ENCODE measurements at places on chromosomes 5 and 9.

DNA sequence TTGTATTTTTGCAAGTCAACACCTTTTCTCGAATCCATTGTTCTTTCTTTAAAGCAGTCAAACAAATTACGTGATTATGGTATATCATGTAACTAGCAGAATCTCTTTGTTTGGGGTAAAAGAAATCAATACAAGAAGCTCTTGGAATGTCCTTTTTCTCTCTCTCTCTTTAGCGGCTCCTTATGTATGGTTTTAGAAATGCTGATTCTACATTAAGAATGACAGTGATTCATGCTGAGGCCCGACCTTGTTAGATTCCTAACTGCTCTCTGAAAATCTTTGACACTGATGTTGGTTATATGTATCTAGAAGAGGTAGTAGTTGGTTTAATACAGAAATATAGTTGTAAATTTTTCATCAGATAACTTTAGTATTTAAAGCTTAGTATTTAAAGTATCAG, 76.4 kb downstream of the SNX24 start:
- DNase-seq, result no peak

DNA sequence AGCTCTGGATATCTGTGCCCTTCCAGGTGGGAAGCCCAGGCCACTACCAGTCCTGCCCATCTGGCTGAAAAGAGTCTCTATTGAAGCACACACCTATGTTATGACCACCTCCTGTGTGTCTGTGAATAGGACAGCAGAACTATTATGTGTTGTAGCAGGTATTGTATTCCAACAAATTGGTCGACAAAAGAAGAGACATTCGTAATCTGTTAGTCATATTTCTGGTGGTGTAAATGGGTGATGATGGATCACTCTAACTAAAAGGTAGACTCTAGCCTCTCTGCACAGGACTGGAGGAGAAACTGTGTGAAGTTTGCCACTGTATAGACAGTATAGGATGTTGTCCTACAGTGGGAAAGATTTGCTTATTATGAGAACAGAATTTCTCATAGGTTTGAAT, 416.1 kb downstream of the TMEM38B start:
- DNase-seq, result no peak

- no peak for DNase-seq
Measured at GRCh38 chr5:53090229-53090628, 19.3 kb downstream of the MOCS2 start.

DNA sequence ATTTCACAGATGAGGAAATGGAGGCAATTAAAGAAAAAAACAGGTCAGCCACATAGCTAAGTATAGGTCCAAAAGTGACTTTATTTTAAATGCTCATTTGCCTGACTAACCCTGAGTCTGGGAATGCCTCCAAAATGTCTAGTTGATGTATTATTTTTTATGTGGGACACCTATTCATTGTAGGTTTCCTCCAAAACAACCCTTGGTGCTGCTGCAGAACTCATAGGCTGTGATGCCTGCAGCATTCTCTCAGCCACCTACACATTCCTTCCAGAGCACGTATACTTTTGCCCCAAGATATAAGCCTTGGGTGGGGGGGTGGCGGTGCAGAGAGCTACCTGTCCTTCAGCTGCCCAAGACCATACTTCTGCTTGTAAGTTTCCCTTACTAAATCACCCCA, 77.4 kb downstream of the MSX2 start:
- no peak for DNase-seq

DNA sequence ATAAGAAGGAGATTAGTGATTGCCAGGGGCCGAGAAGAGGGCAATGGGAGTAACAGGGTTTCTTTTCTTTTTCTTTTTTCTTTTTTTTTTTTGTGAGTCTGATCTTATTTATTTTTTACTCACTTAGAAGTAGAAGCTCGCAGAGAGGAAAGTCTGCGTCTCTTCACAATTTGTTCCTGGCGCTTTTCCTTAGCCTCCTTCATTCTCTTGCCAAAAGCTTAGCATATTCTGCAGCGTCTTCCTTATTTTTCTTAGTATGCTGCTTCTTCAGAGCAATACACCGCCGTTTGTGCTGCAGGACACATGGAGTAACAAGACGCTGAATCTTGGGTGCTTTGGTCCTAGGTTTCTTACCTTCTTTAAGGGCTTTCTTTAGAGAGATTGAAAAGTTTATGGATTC, 30.3 kb upstream of the DENND4C start:
- no peak for DNase-seq

DNA sequence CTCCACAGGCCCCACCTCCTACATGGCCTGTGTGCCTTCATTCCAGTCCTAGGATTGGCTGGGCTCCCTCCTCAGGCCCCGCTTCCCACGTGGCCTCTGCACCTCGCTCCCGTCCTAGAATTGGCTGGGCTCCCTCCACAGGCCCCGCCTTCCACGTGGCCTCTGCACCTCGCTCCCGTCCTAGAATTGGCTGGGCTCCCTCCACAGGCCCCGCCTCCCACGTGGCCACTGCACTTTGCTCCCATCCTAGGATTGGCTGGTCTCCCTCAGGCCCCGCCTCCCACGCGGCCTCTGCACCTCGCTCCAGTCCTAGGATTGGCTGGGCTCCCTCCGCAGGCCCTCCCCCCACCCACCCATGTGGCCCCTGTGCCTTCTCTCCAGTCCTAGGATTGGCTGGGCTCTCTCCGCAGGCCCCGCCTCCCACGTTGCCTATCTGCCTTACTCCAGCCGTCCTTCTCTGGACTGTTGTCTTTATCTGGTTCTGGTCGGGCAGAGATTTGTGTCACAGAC, 45.3 kb upstream of the CACNA1B start:
- DNase-seq, result no peak

DNA sequence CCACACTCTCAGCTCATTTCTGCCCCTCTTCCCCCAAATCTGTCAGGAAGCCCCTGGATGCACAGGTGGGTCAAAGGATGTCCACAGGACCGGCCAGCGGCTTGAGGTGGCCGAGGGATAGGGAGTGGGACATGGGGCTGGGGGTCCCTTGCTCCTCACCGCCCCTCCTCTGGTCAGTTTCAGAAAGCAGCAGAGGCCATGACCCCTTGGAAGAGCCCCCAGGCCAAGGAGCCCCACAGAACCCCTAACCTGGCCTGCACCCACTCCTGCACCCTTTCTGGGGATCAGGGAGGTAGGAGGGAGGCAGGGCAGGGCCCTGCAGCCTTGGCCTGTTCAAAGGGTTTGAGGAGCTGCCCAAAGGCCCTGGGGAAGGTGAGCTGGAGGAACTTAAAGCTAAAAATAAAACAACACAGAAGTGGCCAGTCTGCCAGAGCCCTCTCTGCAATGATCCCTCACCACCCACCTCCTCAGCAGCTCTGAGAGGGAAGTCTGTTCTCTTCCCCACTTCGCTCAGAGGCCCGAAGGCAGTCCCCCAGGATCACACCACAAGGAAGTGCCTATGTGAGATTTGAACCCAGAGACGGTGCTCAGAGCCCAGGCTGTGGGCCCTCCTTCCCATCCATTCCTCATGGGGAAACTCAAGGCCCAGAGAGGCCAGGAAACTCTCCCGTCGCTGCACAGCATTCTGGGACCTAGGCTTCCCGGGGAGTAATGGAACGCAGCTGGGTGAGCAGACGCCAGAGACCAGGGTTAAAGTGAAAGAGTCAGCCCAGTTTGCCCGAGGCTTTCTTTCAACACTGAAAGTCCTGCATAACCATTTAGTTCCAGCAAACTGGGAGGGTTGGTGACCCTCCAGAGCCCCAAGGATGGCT, 910 bp downstream of the ENG start:
- DNase-seq, result peak; percentile 42

DNA sequence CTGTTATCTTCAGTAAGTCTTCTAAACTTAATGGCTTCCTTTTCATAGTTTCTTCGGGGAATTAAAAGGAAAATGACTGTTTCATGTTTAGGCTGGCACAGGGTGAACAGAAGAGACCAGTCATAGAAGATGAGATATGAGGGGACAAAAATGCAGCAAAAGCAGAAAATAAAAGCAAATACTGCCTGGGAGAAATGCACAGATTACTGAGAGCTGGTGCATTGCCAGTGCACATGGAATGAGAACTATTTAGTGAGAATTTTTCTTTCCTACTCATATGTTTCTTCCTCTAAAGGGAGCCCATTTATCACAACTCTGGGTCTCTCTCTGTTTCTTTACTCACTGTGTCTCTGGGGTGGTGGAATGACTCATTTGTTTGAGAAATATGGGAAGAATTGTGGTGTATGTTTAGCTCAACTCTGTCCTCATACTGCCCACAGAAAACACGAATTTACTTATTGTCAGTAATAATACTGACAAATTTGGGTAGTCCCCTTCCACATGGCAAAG, 25.9 kb upstream of the ANKRD55 start:
- DNase-seq, result peak; percentile 91

DNA sequence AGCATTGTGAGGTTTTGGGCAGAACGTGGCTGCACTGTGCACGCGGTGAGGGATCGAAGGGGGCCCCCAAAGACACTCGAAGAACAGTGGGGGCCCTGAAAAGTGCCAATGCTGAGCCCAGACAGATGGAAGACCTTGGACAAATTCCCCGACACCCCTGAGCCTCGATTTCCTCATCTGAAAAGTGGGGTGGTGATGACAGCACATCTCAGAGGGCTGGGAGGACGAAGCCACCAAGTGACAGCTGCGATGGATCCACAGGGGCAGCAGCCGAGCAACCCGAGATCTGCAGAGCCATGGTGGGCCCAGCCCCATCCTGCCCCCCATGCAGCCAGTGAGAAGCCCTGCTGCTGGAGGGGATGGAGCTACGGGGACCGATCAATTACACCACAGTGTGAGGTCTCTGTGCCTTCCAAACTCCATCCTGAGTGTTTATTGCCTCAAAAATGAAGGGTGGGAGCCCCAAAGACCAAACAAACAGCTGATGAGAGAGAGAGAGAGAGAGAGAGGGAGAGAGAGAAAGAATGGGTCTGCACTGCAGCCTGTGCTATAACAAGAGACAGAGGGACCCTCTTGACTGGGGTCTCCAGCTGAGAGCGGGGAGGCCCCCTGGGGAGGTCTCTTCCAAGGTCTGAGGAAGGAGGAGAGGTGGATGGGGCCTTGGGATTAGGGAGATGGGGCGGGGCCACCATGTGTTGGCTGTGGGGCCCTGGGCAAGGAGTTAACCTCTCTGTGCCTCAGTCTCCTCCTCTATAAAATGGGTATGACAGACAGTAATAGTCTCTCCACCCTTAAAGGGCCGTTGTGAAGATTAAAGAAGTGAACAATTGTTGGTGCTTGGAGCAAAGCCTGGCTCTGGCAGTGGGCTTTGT, 134.4 kb upstream of the IER5L start:
- DNase-seq, result no peak

GRCh38 chr9:81621118-81621517, 68.2 kb downstream of the TLE1 start:
- DNase-seq, result no peak

- DNase-seq, result peak; percentile 80
Measured at GRCh38 chr9:71743217-71743705, 25.1 kb downstream of the CEMIP2 start.

DNA sequence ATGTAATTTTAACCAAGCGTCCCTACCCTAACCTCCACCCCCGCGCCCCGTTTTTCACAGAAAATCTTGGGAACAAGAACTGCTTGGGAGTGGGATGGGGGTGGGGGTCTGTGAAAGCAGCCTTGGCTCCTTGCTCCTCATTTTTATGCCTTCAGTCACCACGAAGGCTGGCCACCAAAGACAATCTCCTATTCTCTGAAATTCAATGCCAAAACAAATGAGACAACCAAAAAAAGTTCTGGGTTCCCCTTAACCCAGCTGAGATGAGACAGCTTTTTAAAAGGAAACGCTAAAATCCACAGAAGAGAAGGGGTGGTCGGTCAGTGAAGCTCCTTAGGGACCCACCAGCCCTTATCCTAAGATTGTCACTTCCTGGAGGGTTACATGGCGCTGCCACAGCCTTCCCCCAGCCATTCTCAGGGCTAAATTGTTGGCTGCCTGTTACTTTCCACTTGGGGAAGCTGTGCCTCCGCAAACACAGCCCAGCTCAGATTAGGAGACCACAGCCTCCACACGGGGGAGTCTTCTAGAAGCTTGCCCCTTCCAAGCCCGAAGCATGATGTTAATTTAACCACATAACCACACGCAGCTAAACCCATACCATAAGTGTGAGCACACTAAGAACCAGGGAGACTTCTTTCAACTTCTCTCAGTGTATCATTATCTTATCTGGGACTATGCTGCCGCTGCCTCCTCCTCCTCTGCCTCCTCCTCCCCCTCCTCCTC, 136.3 kb downstream of the FOXD1 start:
- peak; percentile 88 for DNase-seq

DNA sequence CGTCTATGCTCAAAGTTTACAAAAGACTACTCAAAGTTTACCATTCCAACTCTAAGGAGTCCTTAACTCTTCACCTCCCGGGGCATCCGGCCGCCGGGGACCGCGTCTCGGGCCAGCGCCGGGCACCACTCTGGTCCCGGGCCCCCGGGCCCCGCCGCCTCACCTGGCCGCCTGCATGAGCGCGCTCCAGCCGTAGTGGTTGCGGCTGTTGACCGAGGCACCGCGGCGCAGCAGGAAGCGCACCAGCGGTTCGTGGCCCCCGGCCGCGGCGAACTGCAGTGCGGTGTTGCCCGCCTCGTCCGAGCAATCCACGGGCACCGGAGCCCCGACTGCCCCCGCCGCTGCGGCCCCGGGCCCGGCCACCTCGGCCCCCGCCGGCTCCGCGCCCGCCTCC, 388 bp downstream of the ANKS6 start:
- DNase-seq, result no peak

- no peak for DNase-seq
Measured at GRCh38 chr5:8721536-8721935, 824.3 kb downstream of the SEMA5A start.

DNA sequence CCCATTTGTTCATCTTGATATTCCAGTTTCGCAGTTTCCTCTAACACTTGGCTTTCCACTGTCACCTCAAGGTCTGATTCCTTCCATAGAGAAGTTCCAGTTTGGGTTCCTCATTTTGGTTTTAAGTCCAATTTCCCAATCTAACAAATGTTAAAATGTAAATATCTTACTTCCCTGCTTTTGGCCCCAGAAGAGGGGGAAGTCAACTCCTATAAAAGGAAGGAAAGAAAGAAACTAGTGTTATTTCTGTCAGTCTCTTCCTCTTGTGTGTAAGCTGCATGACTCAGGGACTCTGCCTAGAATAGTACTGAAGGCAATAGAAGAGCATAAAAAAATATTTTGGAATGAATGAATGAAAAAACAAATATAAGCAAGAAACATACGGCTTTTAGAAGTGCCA, 127.5 kb upstream of the CCNG1 start:
- DNase-seq, result no peak

DNA sequence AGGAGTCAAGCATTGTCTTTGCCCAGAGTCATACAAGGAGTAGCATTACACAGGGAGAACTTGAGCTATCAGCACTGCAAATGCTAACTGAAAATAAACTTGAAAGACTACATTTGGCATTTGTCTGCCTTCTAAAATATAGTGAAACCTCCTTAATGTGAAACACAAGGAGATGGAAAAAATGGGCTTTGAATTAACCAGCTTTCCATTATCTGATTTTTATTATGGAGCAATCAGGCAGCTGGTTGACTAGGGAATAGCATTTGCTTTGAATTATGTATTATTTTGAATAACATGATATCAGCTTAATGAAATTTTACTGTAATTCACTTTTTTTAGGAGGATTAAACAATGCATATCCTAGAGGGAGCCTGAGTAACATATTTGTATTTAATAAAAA, 130.8 kb downstream of the GDNF start:
- DNase-seq, result no peak
